Coronary artery (tissue), 2 donors: ENCODE measurements at places on chromosomes 4 and X.

- DNase-seq, result no peak
Measured at GRCh38 chr4:110130576-110131358, 67.6 kb downstream of the ELOVL6 start.

GRCh38 chrX:71067712-71068043 is 456 bp downstream of the SNX12 start:
- no peak for DNase-seq

DNA sequence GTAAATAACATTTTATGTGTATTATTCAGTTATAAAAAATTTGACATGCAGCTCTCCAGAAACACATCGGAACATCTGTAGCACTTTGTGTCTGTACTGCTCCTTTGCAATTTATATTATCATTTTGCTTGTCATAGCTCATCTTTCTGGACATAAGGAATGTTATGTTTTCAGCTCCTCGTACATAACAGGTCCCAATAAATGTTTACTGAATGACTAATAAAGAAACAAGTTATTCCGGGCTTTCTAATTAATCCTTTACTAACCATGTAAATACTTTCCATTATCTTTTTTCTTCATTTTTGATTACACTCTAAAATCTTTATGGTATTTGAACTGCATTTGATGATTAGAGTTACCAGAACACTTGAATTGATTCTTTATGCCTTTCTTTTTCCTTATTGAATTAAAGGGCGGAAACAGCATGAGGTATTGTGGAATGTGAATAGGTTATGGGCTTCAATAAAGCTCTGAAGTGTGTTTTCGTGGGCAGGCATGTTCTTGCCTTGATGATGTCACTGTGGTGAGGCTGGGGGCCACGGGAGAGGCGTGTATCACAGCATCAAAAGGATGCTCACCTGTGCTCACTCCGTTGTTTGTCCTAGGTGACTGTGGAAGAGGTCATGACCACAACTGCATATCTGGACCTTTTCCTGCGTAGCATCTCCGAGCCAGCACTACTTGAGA is 131.6 kb downstream of the GATB start:
- DNase-seq, result no peak

DNA sequence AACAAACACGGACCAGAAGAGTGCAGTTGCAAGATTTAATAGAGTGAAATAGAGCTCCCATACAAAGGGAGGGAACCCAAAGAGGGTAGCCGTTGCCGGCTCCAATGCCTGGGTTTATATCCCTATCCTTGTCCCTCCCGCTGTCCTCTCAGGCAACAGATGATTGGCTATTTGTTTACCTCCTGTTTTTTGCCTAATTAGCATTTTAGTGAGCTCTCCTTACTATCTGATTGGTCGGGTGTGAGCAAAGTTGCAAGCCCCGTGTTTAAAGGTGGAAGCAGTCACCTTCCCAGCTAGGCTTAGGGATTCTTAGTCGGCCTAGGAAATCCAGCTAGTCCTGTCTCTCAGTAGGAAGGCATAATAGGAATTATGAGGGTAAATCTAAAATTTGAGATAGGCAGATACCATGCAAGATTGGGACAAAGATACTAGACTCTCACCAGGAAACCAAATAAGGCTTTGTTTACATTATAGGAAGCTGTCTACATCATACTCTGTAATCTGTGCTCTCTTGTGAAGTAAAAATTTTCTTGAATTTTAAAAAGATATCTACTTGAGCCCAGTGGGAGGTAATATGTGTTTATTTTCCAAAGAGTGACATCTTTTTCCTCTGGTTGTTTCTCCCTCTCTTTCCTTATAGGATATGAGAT is 65.9 kb downstream of the ATP10D start:
- no peak for DNase-seq

DNA sequence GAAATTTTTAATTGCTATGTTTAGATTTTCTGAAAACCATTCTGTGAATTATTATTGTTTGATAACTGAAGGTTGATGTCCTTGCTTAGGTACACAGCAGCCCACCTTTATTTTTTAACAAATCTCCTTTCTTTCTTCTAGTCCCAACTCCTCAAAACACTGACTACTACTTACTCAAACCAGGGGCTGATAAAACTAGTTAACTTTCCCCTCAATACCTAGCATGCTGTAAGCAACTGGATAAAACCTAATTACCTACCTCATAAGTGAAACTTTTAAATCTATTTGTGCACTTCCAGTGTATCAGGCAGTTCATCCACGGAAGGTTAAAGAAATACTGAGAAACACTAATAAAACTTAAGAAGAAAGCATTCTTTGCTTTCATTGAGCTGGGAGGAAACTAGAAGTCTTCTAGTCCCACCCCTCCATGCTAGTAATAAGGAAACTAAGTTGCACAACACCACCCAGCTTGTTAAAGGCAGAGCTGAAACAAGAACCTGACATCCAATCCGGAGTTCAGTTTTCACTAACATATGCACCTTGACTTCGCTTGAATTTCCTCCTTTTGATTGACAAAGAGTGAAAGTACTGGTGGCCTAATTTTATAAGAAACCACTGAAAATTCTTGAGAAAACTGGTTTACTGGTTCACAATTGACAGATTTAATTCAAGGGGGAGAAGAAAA is 180.2 kb upstream of the TET2 start:
- no peak for DNase-seq

DNA sequence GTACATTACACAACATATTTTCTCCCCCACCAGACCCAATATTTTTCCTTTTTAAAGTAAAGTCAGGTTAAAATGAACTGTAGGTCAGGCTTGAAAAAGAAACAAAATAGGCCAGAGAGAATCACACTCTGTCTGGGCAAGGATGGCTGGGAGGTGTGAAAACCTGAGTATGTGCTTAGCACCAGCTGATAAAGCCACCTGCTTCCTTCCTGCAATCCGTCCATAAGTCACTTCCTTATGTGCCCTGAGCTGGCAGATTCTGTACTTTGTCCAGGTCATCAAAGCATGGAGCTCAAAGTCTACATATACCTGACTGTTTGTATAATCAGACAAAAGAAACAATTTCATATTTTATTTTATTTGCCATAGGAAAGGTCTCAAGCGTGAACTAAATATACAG is 37.7 kb downstream of the ANTXR2 start:
- no peak for DNase-seq

- no peak for DNase-seq
Measured at GRCh38 chrX:119991005-119991787, 47.6 kb upstream of the NKAP start.

DNA sequence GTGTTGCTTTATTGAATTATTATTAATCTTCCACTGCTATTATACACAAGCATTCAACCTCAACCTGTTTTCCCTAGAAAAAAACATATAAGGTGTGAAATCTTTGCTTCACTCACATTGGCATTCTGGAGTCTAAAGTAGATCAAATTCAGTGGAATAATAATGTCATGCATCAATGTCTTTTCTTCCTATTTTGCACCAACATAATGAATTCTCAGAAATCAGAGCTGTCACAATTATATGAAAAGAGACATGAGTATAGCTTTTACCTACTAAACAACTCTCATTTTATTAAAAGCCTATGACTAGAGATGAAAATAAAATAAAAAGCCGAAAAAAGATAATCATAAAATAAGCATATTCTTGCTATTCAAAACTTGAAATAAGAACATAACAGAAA is 96.3 kb upstream of the QRFPR start:
- no peak for DNase-seq

GRCh38 chr4:136203199-136203598 is 1329.1 kb downstream of the PCDH18 start:
- DNase-seq, result no peak

GRCh38 chr4:158590306-158590705 is 68.6 kb downstream of the RXFP1 start:
- no peak for DNase-seq

DNA sequence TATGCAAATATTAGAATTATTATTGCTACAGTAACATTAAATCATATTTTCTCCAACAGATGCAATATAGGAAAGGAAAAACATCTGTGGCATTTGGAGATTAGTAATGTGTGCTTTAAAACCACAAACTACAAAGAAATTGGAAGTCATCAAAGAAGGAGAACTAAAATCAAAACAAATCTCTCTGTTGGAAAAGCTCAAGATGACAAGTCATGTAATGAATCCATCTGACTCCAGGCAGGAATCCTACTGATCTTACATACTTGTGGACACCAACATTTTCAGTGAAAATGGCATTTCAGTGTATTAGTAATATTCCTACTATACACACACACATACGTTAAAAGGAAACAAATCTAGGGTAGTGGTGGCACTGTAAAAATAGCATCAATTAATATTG is 98.2 kb downstream of the SLC39A8 start:
- DNase-seq, result no peak

DNA sequence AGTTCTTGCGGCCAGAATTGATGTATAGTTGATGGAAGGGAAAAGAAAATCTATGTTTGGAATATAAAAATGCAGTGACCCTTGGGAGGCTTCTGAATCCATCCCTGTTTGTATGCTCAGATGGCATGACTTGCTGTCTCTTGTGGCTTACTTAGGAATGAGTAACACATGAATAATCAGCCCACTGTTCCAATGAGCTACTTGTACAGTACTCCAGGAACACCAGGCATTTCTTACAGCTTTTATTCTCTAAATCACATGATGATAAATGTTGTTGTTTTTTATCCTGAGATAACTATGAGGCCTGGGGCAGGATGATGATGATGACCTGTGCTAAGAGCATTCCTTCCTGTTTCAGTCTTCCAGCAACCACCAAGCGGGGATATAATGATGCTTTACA is 18.9 kb downstream of the TMPRSS11E start:
- no peak for DNase-seq

GRCh38 chrX:63050225-63050624 is 300.9 kb downstream of the SPIN4 start:
- DNase-seq, result no peak

GRCh38 chr4:25330335-25330734 is 17.8 kb downstream of the ZCCHC4 start:
- DNase-seq, result no peak

GRCh38 chr4:170979736-170980135 is 833.5 kb upstream of the GALNTL6 start:
- DNase-seq, result no peak

DNA sequence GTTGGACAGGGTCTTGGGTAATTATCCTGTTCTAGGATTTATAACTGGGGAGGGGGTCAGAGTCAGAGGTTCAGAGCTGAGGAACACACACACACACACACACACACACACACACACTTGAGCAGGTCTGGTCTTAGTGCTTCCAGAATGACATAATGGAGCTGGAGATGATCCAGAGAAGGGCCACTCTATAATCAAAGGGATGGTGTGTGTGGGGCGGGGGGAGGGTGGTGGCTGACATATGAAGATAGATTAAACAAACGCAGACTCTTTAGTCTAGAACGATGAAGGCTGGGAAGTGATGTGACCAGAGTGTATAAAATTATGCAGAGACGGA is 434 bp upstream of the TMEM255A start:
- no peak for DNase-seq

- DNase-seq, result peak; percentile 85
Measured at GRCh38 chrX:2928191-2928582, 952 bp downstream of the ARSD start.

DNA sequence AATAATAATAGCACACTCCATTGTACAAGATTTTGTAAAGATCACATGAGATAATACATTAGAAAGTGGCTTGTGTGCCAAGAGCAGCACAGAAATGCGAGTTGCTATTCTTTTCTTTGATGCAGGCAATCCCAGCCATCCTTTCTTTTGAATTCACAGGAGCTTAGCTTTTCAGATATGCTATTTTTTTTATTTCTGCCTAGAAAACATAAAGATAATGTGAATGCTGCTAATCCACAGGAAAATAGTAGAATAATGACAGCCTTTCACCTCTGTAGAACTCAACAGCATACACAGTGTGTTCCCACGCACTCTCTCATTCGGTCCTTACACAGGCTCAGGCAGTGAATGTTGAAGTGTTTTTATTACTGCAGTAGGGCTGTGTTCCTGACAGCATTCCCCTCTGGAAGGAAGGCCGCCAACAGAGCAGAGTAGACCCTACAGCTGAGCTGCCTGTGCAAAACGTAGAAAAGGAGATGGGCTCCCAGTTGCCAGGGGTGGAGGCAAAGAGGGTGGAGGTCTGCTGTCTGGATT is 138.8 kb upstream of the TAPT1 start:
- DNase-seq, result no peak

DNA sequence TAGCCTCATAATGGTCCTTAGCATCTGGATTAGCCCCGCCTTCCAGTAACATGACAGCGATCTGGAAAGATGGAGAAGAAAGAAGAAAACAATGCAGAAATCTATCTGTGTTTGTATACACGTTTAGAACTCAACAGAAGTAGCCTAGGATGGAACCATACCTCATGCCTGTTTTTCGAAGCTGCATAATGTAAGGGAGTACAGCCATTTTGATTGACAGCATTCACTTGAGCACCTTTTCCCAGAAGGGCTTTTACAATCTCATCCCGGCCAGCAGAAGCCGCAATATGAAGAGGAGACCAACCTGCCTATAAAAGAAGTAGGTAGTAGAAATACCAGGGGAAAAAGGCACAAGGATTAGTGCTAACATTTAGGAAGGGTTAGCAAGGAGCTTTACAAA is 3.5 kb downstream of the PSMD10 start:
- no peak for DNase-seq

- no peak for DNase-seq
Measured at GRCh38 chrX:1262369-1262768, 6.2 kb upstream of the CSF2RA start.

- DNase-seq, result no peak
Measured at GRCh38 chr4:115678425-115678941, 565.1 kb upstream of the NDST4 start.

DNA sequence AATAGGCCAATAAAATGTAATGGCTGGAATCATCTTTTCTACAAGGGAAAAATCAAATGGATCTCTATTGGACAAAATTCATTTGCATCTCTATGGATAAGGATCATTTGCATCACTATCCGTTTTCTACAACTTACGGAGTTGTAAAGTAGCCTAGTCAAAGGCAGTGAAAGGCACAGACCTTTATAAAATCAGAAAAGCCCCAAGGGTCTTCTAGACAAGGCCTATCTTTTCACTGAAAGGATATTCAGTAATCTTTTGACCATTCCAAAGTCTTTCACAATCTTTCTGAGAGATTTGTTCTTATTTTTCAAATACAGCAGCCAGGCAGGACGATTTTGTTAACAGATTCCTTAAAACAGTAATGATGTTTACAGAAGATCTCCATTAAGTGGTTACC is 119.5 kb upstream of the JADE1 start:
- DNase-seq, result no peak

- no peak for DNase-seq
Measured at GRCh38 chr4:1565598-1566295, 118.4 kb downstream of the FAM53A start.

GRCh38 chr4:76697129-76697803 is 200.7 kb downstream of the SOWAHB start:
- DNase-seq, result no peak

- DNase-seq, result no peak
Measured at GRCh38 chr4:168694667-168695066, 197.8 kb downstream of the PALLD start.

GRCh38 chr4:188435381-188435780 is 296.1 kb downstream of the TRIML1 start:
- DNase-seq, result no peak

GRCh38 chr4:18081708-18082107 is 60.2 kb upstream of the LCORL start:
- DNase-seq, result no peak

GRCh38 chrX:103254171-103254824 is 657 bp downstream of the TCEAL8 start:
- DNase-seq, result no peak

GRCh38 chrX:29136904-29137303 is 549.7 kb downstream of the IL1RAPL1 start:
- DNase-seq, result no peak
